ENCODE measurements at places on chromosomes 2 and 18.

DNA sequence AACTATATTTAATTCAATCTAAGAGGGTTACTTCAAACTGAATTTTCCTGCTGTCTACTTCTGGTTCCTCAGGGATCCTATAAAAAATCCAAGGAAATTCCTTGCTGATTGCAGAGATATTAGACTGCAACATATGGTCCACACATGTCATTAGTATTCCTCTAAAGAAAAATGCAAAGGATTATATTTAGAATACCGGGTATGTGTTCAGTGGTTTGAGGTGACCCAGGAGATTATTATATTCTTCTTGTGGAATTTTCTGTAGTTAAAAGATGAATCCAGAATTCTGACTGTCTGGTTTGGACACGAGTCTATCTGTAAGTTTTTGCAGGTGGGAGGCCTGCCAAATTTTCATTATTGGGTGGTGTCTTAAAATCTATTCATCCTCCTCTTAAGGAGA is 18.2 kb downstream of the HOXD1 start:
- DNase-seq = no peak

DNA sequence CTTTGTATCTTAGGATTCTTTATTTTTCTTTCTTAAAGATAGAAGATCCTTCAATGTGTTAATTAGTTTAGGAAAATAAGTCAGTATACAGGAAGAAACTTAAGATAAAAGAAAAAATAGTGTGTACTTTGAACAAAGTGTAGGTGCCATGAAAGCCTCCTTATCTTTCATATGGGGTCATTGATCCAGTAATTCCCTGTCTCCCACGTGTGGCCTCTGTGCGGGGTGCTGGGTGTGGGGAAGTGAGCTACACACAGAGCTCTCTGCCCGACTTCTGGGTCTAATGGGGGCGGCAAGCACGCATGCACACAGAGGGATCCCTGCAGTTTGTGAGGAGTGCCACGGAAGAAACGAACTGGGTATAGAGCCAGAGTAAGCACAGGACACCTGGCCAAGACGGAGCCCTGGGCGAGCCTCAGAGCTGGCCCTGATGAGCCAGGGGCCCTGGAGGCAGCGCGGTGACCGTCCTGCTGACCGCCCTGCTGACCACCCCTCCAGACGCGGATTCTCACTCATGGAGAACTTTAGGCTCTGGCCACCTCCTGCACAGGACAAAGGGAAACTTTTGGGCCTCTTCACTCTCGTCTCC is 253.5 kb downstream of the ACKR3 start:
- DNase-seq = no peak

- DNase-seq = no peak
These were observed 14.6 kb upstream of the ARMC9 start for GRCh38 chr2:231183851-231184250.

DNA sequence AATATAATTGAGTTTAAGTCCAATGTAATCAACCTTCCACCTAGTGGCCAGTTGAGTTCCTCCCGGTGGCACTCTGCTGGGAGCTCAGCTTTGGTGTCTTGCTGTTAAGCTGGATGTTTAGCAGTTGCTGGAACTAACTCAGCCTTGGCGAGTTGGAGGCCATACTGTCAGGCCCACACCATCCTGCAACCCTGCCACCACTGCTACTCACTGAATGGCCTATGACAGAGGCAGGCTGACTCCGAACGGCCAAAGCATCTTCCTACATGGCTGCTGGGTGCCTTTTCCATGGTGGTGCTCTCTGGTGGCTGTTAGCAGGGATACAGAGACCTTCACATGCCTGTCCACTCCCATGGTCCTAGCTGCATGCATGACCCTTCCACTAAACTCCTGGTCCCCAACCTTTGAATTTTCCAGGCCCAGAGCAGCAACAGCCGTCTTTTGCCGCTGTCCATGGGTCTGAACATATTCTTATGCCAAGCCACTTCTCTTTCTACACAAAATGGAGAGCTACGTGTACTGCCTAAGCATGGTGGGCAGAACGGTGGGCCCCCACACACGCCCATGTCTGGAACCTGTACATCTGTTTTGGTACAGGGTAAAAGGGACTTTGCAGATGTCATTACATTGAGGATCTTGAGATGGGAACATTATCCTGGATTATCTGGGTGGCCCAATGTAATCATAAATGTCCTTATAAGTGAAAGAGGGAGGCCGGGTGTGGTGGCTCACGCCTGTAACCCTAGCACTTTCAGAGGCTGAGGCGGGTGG is 15.0 kb upstream of the TRAF3IP1 start:
- no peak for DNase-seq

DNA sequence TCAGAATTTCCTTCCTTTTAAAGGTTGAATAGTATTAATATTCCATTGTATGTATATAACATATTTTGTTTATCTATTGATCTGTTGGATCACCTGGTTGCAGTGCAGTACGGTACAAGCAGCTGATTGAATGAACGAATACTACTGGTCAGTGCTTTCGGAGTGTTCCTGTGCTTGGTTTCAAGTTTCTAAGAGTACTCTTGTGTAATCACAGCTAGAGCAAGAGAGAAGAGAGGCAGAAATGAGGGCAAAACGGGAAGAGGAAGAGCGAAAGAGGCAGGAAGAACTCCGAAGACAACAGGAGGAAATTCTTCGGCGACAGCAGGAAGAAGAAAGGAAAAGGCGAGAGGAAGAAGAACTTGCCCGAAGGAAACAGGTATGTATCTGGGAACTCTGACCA is 40.3 kb upstream of the KCNJ13 start:
- DNase-seq = no peak

- no peak for DNase-seq
These were observed 106.4 kb downstream of the POLR1A start for GRCh38 chr2:85999061-85999831.

- DNase-seq = no peak
These were observed 863.4 kb upstream of the KLHL29 start for GRCh38 chr2:22521620-22522019.

DNA sequence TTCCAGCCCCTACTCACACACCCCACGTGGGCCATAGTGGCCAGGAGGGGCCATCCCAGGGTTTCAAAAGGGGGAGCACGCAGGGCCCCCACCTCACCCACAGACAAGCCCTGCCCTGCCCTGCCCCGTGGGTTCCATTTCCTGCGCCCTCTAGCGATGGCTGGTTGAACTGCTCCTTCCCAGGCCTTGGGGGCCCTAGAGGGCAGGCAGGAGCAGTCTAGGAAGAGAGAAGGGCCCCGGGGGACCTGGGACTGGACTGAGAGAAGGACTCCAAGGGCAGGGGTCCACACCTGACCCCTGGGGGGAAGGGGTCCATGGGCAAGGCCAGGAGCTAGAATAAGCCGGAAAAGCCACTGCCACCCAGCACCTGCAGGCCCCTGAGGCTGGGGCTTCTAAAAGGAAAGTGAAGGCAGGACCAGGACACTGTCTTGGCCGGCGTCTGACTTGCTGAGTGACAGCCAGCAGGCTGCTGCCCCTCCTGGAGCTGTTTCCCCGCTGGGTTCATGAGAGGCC is 10.1 kb downstream of the CYP26B1 start:
- DNase-seq = peak; percentile 7

GRCh38 chr18:54233228-54233625 is 8.8 kb upstream of the MBD2 start:
- DNase-seq = no peak

GRCh38 chr2:117169036-117169765 is 645.3 kb upstream of the DDX18 start:
- DNase-seq = no peak

- DNase-seq = no peak
These were observed 22.0 kb downstream of the MXD1 start for GRCh38 chr2:69936906-69937305.

GRCh38 chr2:168079236-168079635 is 168.2 kb downstream of the STK39 start:
- DNase-seq = no peak

GRCh38 chr2:144824306-144825080 is 304.6 kb upstream of the ZEB2 start:
- no peak for DNase-seq

- DNase-seq = no peak
These were observed 47.9 kb upstream of the PELI1 start for GRCh38 chr2:64192125-64192479.

DNA sequence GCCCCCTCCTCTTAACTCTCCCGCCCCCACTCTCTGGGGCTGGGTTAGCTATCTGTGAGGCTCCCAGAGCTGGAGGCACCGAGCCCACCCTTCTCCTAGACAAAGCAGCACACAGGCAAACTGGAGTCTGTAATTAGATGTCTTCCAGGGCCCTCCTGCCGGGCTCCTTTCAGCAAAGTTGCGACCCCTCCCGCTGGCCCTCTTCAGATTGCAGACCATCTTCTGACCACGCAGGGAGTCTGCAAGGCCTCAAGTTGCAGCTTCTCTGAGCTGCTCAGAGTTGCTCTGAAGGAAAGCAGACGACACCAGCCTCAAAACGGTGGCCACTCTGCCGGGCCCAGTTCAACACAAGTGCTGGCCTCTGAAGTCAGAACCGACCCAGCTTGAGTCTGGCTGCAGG is 228.4 kb upstream of the COPS8 start:
- no peak for DNase-seq

- no peak for DNase-seq
These were observed 10.5 kb downstream of the DRC1 start for GRCh38 chr2:26412091-26412673.

GRCh38 chr2:5365871-5366461 is 326.2 kb upstream of the SOX11 start:
- peak; percentile 61 for DNase-seq

DNA sequence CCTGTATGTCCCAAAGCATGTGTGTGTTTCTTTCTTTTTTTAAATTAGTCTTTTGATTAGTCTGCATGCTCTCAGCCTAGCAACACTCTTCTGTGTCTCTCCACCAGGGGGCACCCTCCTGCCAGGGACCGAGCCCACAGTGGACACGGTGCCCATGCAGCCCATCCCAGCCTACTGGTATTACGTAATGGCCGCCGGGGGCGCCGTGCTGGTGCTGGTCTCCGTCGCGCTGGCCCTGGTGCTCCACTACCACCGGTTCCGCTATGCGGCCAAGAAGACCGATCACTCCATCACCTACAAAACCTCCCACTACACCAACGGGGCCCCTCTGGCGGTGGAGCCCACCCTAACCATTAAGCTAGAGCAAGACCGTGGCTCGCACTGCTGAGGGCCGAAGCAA is 93.8 kb downstream of the NRP2 start:
- DNase-seq = no peak

DNA sequence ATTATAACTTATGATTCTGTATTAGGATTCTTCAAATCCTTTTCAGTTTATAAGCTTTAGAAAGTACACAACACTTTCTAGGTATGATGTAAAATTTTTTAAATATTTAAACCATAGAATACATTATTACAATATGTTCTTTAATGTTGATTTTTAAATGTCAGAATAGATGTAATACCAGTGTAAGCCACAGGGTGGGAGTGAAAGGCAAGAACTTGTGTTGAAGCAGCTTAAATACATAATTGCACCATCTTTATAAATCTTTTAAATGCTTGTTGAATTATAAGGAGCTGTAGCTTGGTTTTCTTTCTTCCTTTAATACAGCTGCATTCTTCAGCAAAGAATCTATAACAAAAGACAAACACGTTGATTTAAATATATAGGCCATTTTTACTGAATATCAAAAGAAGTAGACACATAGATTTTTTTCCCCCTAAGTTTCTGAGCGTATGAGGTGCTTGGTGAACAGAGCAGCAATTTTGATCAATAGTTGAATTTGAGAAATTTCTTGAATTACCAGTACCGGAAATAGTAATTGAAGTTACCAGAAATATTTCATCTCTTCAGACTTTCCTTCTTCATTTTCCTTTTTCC is 63.0 kb downstream of the TANK start:
- DNase-seq = peak; percentile 27

GRCh38 chr2:3624059-3624794 is 29.3 kb downstream of the COLEC11 start:
- no peak for DNase-seq

GRCh38 chr2:68741805-68742306 is 7.2 kb downstream of the ARHGAP25 start:
- no peak for DNase-seq

GRCh38 chr2:213034585-213034984 is 116.8 kb downstream of the IKZF2 start:
- no peak for DNase-seq

DNA sequence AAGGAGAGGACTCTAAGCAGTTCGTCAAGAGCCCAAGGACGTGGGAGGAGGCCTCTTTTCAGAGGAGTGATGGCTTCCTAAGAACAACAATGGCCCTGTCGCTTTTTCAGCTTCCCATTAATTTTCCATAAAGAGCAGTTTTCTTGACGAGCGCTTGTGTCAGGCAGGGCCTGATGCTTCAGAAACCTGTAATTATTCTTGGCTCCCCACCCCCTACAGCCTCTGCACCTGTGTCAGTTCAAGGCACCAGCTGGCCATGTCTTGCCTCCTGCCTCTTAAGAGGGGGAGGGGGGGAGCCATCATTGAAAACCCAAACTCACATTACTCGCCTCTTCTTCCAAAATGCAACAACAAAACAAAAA is 32.3 kb downstream of the KLF7 start:
- peak; percentile 99 for DNase-seq

GRCh38 chr18:7817575-7818230 is 250.6 kb downstream of the PTPRM start:
- DNase-seq = no peak
